Stimulated activated CD4-positive, alpha-beta T cell treated with anti-CD3 and anti-CD28 coated beads, Interleukin-1b, Interleukin-23, amount 100 ng/mL, for 1 hour (primary cell): ENCODE measurements at places on chromosomes 2 and 18.

- DNase-seq: no peak
These were observed 359.8 kb upstream of the SALL3 start for GRCh38 chr18:78619854-78620253.

GRCh38 chr2:200765139-200765951 lies 46.4 kb upstream of the BZW1 start:
- DNase-seq: no peak

DNA sequence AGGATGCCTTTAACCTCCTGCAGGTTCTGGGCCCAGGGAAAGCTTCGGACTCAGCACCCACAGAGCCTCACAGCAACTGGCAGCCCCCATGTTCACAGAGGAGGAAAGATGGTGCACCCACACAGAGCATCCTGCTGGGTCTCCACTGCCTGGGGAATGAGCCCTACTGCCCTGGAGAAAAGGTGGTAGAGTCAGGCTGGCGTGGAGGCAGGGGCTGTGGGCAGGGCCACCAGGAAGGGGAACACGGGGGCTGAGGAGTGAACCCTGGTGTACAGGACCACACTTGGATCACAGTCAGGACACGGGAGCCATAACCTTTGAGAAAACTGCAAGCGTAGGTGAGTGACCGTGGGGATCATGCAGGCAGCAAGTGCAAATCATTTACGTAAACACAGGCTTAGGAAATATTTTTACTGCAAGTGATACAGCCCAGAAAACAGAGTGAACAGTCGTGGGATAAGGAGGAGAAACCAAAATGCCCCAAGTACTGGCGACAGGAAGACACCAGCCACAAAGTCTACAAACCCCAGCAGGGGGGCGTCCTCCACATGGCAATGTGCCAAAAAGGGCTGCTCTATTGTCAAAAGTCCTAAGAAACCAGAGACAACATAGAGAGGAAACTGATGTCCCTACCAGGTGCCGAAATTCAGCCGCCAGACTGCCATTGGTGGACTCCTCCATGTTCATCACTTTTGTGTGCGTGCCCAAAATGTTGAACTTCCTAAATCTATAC lies 27.6 kb downstream of the STAT1 start:
- no peak for DNase-seq

DNA sequence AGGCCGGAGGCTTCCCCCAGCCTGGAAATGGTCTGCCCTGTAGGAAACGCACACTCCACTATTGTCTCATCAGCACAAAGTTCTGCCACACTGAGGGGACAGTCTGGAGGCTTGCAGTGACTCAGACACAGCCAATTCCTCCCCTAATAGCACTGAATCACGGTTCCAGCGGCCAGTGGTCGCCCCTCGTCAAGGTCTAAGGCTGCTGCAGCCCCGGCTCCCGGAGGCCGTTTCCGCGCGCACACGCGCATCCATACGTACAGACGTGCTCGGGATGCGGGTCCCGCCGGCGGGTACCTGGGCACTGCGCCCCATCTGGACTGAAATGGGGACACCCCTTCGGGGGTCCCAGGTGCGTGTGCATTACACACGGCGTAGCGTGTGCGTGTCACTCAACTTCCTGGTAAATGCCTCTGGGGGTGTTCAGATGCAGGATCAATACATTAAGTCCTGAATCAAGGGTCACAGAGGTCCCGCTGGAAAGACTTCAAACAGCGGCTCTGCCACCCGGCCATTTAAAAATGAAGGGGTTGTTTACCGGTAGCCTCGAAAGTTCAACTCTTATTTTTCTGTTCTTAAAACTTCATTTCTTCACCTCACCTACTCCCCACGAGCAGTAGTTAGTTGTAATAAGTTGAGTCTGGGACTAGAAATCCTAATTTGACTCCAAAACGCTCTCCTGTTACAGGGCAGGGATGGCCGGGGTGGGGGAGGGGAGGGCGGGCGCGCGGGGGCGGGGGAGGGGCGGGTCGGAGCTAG lies 572 bp upstream of the ZNF516 start:
- no peak for DNase-seq

DNA sequence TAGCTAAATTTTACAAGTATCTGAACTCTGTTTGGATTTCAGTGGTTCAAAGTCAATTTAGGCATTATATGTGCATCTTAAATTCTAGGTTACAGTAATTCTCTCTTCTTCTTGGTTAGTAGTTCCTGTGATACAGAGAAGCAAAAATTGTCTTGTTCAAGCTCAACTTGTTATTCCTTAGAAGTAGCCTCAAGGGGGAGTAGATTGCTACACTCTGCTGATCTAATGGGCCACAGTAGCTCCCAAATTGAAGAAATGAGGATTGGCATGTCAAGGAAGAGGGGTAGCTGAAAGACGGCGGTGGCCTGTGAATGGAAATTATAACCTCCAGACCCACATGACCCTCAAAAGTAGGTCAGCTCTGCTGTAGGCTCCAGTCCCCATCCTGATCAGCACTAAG lies 334.7 kb downstream of the HRH4 start:
- no peak for DNase-seq

- no peak for DNase-seq
These were observed 103.3 kb downstream of the CTAGE1 start for GRCh38 chr18:22314420-22314819.

- no peak for DNase-seq
These were observed 174.2 kb upstream of the TMEM200C start for GRCh38 chr18:6069539-6069938.

- DNase-seq: no peak
These were observed 2.4 kb downstream of the MYL12B start for GRCh38 chr18:3264362-3264761.

- DNase-seq: no peak
These were observed 24.3 kb downstream of the INPP5D start for GRCh38 chr2:233084488-233084887.

DNA sequence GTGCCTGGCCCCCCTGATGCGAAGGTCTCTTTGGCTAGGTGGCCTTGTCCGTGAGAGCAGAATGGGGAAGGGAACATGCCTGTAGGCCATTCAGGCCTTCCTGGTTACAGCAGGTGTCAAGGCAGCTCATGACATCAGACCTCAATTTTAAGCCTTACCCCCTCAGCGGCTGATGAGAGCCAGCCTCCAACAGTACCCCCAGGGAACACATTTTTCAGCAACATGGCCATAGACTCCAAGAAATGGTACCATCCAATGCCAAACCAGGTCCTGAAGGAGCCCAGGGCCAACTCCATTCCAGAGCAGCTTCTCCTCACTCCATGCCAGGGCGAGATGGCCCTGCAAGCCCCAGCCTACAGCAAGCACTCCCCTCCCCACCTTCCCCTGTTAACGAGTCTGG lies 199.2 kb downstream of the SMAD2 start:
- DNase-seq: no peak

GRCh38 chr18:25805323-25805722 lies 285.1 kb downstream of the SS18 start:
- no peak for DNase-seq

- no peak for DNase-seq
These were observed 171.8 kb upstream of the SPRED2 start for GRCh38 chr2:65604246-65604645.

DNA sequence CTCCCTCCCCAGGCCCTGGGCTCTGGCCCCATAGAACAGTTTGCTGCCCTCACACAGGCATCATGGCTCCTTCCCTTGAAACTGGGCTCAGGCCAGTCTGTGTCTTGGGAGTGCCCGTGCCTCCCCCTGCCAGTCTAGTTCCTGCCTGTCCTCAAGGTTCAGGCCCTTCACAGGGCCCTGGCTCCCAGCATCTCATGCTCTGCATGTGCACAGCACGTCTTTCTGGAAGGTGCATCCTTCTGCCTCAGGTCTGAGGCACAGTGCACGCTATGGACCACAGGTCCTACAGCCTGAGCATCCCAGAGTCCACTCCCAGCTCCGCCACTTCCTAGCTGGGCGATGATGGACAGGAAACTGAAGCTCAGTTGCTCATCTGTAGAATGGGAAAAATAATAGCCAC lies 35.6 kb upstream of the FOSL2 start:
- no peak for DNase-seq

DNA sequence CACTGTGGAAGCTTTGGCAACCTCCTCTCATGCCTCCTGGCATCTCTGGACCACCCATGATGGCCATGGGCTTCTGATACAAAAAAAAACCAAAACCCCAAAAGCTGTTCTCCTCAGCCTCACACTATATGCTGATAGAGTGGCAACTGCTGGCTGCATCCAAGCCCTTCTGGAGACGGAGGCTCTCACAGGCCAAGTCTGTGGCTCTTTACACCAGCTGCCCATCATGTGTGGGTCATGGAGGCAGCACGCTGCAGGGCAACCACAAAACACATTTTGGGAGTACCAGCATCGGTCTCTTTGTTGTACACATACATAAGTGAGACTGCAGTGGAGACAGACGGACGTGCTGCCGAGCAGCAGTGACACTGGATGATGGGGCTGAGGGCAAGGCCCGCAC lies 45.3 kb downstream of the SP110 start:
- DNase-seq: no peak
